Activated CD4-positive, alpha-beta T cell treated with anti-CD3 and anti-CD28 coated beads, Interleukin-2, amount 50 U/mL, for 24 hours (primary cell): ENCODE measurements at places on chromosomes 11 and 22.

DNA sequence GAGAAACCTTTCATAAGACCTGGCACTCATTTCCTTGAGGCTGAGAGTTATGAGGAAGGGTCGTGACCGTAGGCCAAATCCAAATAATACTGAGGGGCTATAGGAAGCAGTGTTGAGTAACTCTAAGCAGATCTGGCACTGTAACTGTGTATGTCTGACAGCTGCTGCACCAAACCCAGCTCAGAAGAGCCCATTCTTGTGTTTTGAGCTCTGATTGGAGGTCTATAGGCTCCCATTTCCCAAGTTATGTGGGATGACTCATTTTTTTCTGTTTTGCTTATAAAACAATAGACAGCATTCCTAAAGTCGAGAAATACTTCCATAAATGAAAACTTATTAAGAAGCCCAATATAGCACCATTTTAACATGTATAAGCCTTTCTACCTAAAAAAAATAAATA lies 645.8 kb downstream of the DLG2 start:
- no peak for DNase-seq

- no peak for DNase-seq
These were observed 1.6 kb downstream of the IPO7 start for GRCh38 chr11:9386086-9386485.

- DNase-seq, result no peak
These were observed 48.3 kb upstream of the LRRC55 start for GRCh38 chr11:57133366-57134038.

- DNase-seq, result no peak
These were observed 361.6 kb downstream of the GUCY1A2 start for GRCh38 chr11:106656646-106657045.

GRCh38 chr11:133048270-133048669 lies 484.0 kb downstream of the OPCML start:
- DNase-seq, result no peak

- no peak for DNase-seq
These were observed 5.4 kb upstream of the MMP8 start for GRCh38 chr11:102729849-102730815.

- DNase-seq, result no peak
These were observed 387.4 kb upstream of the CADM1 start for GRCh38 chr11:115891581-115891980.

DNA sequence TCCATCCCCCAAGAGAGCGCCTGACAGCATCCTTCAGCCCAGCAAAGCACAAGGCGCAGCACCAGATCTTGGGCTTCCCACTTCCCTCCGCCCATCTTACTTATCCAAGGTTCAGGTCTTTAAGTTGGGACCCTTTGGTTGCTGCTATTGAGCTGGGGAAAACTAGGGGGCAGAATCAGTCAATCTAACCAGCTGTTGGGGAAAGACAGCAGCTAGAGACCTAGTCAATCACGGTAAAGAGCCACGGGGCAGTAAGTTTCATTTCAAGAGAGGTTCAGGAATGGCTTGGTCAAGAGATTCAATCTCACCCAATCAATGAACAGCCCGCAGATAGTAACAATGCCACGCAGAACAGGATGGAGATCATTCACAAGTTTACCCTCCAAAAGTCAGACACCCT lies 1.7 kb downstream of the ABTB2 start:
- DNase-seq, result no peak

GRCh38 chr11:73972187-73972586 lies 10.5 kb downstream of the UCP2 start:
- no peak for DNase-seq

GRCh38 chr22:47847131-47847890 lies 1084.9 kb downstream of the TBC1D22A start:
- no peak for DNase-seq

DNA sequence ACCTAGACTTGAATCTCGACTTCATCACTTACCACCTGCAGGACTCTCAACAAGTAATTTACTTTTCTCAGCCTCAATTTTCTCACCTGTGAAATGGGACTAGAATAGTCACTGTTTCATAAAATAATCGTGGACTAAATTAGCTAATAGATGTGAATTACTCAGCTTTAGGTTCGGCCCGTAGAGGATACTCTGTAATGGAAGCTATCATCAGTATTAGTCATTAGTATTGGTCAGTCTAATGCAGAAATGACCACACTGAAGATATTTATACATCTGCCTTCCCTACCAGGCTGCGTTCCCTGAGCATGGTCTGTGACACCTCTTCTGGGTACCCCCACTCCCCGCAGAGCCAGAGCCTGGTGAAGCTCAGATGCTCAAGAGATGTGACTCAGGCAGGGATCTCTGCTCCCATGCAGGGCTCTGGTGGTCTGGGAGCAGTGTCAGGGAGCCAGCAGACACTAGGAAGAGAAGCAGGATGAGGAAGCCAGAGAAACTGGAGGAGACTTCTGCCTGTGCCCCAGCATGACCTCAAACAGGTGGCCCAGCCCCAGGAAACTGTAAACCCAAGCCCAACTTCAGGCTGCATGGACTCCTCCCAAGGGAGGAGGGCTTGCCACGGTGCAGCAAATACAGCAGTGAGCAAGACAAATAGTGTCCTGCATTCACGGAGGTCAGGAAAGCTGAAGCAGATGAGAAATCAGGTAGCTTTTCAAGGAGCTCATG lies 88.0 kb upstream of the E2F8 start:
- no peak for DNase-seq

DNA sequence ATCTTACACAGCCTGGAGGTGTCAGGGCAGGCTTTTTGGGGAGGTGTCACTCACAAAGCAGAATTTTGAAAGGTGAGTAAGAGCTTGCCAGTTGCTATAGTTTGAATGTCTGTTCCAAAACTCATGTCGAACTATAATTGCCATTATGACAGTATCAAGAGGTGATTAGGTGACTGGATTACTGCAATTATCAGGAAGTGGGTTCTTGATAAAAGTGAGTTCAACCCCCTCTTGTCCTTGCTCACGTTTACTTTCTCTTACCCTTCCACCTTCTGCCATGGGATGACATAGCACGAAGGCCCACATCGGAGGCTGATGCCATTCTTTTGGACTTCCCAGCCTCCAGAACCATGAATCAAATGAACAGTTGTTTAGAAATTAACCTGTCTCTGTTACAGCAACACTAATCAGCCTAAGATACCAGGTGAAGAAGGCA lies 4.7 kb upstream of the C11orf86 start:
- no peak for DNase-seq

DNA sequence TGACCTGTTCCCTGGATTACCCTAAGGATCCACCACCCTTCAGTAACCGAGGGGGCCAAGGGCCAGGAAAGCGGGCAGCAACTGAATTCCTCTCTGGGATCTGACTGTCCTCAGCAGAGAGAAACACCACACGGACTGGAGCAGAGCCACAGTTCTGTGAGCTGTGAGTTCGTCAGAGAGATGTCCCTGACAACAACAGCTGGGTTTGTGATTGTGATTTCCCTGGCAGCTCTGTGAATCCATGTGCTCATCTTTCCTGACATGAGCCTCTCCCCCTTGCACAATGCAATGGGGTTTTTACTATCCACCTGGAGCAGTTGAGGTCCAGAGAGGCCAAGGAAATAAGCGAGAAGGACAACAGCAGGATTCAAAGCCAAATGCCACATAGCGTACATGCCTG lies 69.4 kb upstream of the AMPD3 start:
- DNase-seq, result no peak

GRCh38 chr11:57515332-57516060 lies at the start of gene SLC43A1:
TSS of gene SLC43A1 (minus strand) at chr11:57515702. CDS start at chr11:57514111, 1,591 bp downstream.
- no peak for DNase-seq
